Activated CD4-positive, alpha-beta T cell treated with anti-CD3 and anti-CD28 coated beads, Interleukin-2, Interleukin-6, amounts not matched to agents 100 ng/mL and 50 ng/mL, durations not matched to agents 16 hours and 8 hours (primary cell): ENCODE measurements at places on chromosomes 2 and 18.

GRCh38 chr2:72914206-72914559, 3.1 kb upstream of the EMX1 start:
- DNase-seq: no peak

- DNase-seq: no peak
Measured at GRCh38 chr2:204899983-204900382, 354.7 kb downstream of the PARD3B start.

DNA sequence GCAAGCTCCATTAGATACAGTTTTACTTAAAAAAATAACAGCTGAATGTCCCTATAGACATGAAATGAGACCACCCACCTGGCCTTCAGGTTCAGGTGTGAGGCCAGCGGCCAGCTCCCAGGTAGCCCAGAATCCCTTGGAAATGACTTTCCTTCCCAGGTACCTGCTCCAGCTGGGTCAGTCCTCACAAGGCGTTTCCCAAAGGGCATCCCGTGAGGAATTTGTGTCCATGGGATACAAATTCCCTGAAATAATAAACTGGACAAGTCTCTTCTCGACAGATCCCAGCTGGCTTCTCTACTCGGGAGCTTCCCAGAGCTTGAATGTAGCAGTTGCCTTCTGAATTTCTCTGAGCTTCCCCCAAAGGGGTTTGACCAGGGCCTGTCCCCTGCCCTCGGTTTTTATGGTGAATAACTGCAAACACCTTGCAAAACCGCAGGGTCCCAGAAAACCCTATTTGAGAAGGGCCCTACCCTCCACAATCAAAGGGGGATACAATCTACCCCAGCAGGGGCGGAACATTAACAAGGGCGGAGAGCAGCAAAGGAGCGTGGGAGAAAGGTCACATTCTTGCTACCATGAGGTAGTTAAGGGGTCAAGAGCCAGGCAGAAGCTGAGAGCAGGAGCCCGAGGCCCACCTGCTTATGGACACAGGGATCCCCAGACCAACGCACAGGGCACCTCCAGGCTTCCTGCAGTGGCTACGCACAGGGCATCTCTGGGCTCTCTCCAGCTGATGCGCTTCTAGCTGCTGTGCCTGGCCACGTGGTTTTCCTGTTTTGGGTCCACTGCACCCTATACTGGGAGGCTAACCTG, 107.7 kb downstream of the HDAC4 start:
- DNase-seq: no peak

DNA sequence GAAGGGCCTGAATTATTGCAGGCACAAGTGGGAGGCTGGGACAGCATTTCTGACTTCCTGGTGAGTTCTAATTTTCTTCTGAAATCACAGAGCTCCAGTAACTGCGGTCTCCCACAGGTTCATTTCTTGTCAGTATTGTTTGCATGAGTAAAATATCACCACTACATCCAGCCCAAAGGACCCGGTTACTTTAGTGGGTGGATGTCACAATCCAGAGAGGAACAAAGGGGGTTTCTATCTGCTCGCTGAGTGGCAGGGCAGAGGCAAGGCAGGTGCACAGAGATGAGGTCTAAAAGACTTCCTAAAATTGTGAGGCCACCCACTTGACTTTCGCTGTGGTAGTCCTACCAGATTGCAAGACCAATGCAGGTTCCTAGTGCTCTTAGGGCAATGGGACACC, 800.4 kb upstream of the ID2 start:
- no peak for DNase-seq

GRCh38 chr2:17658251-17658843, 95.3 kb downstream of the SMC6 start:
- peak; percentile 64 for DNase-seq

DNA sequence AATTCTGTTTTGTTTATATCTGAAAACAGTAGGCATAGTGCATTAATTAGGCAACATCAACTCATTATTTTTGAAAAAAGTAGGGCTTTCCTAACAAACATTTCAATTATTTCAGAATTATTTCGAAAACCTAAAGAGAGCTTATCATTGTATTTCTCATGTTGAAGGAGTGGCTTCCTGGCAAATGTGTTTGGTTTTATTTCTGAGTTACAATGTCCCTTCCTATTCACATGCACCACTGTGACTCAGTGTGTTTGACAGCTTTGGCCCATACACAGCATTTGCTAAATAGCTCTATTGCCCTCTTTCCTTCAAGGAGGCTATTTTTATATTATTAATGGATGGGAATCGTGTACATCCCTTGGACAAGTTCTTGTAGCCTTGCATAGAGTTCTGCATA, 205.9 kb downstream of the PTGR3 start:
- no peak for DNase-seq

- no peak for DNase-seq
Measured at GRCh38 chr18:58364876-58365528, 263.9 kb downstream of the ALPK2 start.

DNA sequence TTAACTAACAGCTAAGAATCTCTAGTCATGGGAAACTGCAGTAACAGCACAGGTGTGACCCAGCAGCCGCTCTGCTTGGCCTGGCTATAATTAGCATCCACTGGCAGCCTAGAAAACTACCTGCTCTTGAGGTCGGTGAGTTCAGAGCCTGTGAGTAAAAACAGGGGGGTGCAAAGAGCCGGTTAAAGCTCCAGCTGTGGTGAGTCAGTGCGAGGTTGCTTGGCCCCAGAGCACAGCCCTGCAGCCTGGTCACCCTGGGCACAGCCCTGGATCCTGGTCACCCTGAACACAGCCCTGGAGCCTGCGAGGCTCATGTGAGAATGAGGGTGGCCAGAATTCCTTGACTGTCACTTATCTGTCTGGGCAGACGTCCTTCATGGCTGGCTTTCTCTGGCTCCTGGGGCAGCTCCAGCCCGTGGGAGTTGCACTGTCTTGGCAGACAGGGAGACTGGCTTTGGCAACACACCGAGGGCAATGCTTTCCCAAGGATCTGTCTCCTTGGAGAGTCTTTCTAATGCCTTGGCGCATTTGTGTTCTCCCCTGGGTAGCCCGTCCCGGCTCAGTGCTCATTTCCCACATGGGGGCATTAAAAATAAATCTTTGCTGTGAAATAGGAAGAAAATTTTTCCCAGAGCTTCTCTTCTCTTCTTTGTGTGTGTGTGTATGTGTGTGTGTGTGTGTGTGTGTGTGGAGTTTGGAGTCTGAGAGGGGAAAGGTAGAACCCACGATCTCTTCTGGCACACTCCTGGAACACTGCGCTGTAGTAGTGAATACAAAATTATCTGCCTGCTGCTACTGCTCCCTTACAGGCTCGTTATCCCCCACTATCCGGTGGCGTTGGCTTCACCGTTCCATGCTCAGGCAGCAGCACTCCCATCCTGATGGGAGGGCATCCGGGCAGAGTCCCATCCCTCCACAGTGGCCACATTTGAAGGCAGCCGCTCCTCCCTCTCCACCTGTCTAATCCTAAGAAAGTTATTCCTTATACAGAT, 250.2 kb upstream of the MEX3C start:
- no peak for DNase-seq

DNA sequence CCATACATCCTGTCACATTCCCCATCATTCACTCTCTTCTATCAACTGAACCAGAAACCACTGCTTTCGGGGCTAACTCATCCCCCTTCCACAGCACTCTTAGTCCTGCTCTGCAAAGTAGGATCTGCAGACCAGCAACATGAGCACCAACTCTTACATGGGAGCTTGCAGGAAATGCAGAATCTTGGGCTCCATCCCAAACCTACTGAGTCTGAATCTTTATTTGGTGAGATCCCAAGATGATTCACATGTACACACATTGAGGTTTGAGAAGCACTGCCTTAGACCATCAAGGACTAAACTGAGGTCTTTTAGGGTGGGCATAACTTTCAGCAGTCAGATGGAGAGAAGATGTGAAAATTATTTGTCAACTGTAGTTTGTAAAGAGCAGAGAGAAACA, 235.6 kb upstream of the EPHA4 start:
- no peak for DNase-seq

- DNase-seq: peak; percentile 47
Measured at GRCh38 chr2:239143858-239144712, 256.7 kb downstream of the HDAC4 start.

DNA sequence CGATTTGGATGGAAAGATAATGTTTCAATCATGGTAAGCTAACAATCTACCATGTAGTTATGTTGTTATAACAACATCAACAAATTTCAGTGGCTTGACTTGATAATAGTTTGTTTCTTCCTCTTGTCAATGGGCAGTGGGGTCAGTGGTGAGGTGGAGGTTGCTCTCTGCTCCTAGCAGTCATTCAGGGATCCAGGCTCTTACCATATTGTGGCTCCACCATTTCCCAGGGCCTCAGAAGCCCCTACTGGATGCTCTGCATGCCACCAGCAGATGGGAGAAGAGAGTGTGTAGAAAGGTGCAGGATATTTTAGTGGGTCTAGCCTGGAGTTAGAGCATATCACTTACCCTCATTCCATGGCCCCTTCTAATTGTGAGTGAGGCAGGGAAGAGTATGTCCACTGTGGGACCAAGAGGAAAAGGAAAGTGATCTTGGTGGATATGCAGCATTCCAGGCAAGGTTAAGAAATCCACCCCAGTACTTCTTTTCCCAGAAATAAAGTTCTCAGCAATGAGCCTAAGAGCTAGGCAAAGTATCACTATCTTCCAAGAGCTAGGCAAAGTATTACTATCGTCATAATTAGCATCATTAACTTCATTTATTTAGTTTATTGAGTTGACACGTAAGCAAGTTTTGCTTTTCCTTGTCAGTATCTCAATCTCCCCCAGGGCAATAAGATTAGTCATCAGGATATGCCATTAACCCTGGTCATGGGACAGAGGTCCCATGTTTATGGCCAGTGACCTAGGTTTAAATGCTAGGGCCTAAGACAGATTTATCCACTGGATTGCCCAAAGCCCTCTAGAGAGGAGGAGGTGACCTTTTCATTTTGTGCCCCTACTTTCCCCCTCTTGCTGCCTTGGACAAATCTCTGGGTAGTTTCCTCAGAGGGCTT, 4.2 kb upstream of the IWS1 start:
- DNase-seq: no peak
